Left ventricle myocardium inferior (tissue), 1 donor: ENCODE measurements at places on chromosomes 3 and 15. TPM values are rescaled to one million over a fixed set of nuclear protein-coding genes. Genes with fewer than 3 reads are reported as not detected.

GRCh38 chr3:162192340-162193029, 695.9 kb downstream of the OTOL1 start:
- DNase-seq = no peak

DNA sequence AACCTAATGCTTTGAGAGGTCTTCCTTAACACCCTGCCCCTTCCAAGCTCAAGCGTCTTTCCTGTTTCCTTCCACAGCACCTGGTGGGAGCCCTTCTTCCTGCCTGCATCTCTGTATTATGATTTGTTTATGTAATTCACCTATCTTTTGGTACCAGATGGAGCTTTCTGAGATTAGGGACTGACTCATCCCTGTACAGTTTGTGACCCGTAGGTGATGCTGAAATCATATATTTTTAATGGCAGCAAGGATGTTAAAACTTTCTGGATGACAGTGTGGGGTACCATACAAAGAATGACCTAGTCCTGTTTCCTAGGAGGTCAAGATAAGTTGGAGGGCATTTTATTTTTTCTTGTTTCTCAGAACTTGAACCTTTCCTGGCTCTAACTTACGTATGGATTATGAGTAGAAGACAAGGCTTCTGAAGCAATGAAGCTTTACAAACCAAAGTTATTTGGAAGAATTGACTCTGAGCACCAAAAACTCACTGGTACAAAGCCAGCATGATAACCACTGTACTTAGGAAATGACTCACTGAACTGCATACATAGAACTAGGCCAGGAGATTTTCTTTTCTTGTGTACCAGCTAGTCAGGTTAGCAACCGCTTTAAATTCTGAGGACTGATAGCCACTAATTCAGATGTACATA, 46.6 kb downstream of the HHLA2 start:
- no peak for DNase-seq

GRCh38 chr3:193145248-193145647, 95.8 kb upstream of the PLAAT1 start:
- DNase-seq = no peak

DNA sequence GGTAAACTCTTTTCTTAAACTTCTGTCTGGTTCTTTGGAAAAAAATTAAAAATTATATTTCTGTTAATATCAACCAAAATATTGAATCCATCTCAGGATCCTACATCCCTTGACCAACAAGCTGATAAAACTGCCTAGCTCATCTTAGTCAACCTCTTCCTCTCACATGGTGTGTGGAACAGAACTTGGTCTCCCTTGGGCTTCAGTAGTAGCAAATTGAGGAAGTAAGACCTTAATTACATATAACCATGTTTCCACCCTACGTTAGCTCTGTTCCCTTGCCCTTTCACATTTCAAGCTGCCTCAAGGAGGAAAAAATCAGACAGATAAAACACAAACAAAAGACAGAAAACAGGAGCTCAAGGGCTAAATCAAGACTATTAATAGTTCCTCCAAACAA, 116.4 kb downstream of the GREM1 start:
- DNase-seq = no peak

GRCh38 chr3:127647166-127647844, 18.3 kb downstream of the PODXL2 start:
- no peak for DNase-seq

The STRIT1 gene
- 11.7 TPM for total RNA-seq

The ACKR4 gene
- total RNA-seq = 5.2 TPM

- DNase-seq = no peak
These were observed 25.2 kb downstream of the ARHGEF3 start for GRCh38 chr3:56776556-56776950.

- DNase-seq = no peak
These were observed 36.3 kb upstream of the MYH15 start for GRCh38 chr3:108546692-108547091.

- no peak for DNase-seq
These were observed 6.2 kb downstream of the TSPAN3 start for GRCh38 chr15:77064539-77065308.

DNA sequence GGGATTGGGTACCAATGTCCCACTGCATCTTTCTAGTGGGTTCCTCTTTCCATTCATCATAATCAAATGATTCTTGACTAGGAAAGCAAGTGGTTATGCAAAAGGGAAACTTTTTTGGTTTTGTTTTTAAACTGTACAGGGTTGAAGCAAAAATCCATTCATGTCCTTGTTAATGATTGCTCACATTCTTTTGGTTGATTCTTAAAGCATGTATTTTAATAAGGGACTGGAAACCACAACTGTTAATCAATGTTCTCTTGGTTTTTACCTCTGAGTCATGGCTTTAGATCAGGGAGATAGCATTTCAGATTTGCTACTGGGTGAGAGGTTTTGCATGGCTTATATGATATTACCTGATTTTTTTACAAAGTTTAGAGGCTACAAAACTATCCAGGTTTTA, 371.7 kb upstream of the RGMA start:
- DNase-seq = no peak

The SLC6A6 gene
- 35.4 TPM for total RNA-seq

- DNase-seq = no peak
These were observed 47.3 kb downstream of the TMCO5A start for GRCh38 chr15:37981775-37982174.

GRCh38 chr15:63491979-63492378, 12.4 kb upstream of the USP3 start:
- DNase-seq = no peak

GRCh38 chr3:128310286-128311058, 156.2 kb downstream of the DNAJB8 start:
- DNase-seq = no peak

The LTK gene
- 1.2 TPM for total RNA-seq

The SNURF gene
- total RNA-seq = 94.6 TPM

The STX19 gene
- total RNA-seq = not detected

- no peak for DNase-seq
These were observed 7.6 kb downstream of the TF start for GRCh38 chr3:133753779-133754164.

DNA sequence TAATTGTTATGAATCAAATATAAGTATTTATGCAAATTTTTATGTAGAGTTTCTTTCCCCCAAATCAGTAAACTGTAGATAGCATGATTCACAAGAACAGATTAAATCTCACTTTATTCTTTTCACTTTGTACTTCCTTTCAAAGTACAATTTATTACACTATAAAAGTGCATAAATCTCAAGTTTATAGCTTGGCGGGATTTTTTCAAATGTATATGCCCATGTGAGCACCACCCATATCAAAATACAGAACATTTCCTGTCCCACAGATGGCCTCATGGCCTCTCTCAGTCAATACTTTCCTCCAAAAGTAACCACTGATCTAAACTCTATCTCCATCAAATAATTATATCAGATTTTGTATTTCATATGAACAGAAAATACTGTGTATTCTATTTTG, 196.1 kb upstream of the THRB start:
- DNase-seq = no peak

- DNase-seq = no peak
These were observed 553.4 kb downstream of the ZIC1 start for GRCh38 chr3:147962408-147963164.

DNA sequence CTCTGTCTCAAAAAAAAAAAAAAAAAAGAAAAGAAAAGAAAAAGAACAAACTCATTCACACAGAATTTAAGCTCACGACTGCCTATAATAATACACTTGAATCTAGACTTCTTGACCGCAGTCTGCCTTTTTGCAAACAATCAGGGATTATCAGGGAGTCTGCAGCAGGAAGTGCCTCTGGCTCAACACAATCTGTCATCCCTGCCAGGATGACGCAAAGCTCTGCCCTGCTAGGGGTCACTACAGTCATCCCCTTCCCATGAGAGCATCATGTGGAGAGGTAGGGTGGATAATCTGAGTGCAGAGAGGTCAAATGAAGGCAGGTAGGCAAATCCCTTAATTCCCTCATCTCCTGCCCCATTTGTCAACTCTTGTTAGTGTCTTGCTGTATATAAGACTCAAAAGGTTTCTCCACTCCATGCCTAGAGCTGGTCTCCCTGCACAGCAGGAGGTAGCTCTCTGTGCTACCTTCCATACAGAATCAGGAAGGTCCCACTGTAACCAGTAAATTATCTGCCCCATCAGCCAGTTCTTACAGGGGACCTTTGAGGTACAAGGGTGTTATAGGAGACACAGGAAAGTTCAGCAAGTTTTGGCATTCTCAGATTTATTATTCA, 4.2 kb downstream of the UBAP1L start:
- no peak for DNase-seq
